ENCODE measurements at places on chromosomes 16 and 17.

DNA sequence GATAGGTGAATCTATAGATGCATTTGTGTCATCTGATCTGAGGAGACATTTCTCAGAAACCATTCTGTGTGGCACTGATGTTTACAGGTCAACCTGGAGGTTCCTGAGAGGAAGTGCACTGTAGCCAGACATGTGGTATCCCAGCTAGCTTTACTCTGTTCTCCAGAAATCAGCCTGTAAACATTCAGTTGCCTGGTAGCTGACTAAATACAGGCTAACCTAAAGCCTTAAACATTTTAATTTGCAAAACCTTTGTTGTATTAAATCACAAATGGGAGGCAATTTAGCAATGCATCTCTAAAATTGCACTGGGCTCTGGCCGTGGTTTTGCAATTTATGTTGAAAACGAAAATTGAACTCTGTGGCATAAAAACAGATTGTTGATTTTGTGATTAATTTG, 207.6 kb downstream of the FTO start:
- no peak for DNase-seq

- DNase-seq: no peak
Measured at GRCh38 chr17:15952916-15953790, 8.2 kb downstream of the ADORA2B start.

DNA sequence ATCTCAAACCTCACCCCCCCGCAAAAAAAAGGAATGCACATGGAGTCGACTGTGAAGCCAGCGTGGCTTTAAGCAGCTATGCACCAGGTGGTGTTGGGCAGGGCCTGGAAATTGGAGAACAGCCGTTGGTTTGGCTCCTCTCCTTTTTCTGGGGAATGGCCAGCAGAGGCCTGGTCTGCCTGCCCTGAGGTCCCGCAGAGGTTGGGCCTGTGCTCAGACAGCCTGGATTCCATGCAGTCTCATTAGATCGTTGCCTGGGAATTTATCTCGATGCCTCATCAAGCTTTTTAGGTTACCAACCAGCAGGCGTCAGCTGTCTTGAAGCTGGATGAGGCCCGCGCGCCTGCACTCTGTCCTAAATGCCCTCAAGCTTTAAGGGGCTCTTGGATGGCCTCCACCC, 9.8 kb downstream of the SLC12A3 start:
- DNase-seq: no peak

- no peak for DNase-seq
Measured at GRCh38 chr17:73575470-73576221, 68.6 kb downstream of the SDK2 start.

DNA sequence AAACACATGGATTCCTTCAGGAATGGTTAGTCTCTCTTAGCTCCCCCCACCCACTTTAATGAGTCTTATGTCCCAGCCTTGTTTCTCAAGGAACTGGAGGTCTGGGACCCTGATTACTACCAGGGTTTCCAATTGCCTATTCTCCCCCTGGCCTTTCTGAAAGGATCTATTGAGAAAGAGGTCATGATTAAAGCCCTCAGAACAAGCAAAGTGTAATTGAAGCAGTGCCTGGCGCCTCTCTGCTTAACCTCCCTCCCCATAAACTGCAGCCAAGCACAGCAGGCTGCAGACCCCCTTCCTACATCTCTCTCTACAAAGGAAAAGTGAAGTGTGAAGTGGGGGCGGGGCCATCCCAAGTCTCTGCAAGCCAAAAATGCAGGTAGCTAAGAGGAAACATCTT, 159.7 kb upstream of the CDH11 start:
- no peak for DNase-seq

- no peak for DNase-seq
Measured at GRCh38 chr17:37742116-37742761, 2.6 kb downstream of the HNF1B start.

GRCh38 chr16:60091529-60091928, 1357.4 kb upstream of the GOT2 start:
- DNase-seq: no peak

GRCh38 chr17:42531455-42532354, 4.3 kb upstream of the NAGLU start:
- peak; percentile 69 for DNase-seq

DNA sequence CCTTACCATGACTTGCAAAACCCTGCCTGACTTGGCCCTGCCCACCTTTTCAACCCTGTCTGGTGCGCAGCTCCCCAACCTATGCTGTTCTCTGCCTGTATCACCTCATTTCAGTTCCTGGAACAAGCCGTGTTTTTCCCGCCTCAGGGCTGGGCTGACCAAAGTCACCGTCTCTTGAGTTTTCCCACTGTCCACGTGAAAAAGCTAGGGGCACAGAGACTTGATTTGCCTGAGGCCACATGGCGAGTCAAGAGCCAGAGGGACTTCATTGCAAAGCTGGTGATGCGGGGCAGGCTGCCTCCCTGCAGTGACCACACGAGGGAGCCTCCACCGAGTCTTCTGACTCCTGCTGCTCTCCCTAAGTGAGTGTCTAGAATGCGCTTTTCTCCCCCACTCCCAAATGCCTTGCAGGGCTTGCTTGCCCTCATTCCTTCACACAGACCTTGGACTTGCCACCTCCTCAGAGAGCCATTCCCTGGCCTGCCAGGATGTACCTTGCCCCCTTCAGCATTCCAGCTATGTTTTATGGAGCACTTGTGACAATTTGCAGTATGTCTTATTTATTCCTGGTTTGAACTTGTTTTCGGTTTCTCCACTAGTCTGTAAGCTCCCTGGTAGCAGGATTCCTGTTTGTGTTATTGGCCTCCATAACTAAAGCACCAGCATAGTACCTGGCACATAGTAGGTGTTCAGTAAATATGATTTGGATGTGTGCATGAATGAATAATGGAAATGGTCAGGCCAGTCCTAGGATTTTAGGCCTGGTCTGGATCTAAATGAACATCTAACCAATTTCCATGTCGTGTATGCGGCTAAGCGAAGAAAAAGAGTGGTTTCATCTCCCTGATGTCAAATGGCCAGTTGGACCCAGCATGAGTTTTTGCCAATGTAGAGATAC, 252.3 kb downstream of the SNX29 start:
- no peak for DNase-seq

GRCh38 chr17:59702304-59702703, 4.9 kb downstream of the PTRH2 start:
- no peak for DNase-seq

GRCh38 chr17:6094453-6094852, 24.3 kb downstream of the WSCD1 start:
- DNase-seq: no peak

GRCh38 chr17:78315355-78316114, 44.3 kb downstream of the SOCS3 start:
- DNase-seq: peak; percentile 88

DNA sequence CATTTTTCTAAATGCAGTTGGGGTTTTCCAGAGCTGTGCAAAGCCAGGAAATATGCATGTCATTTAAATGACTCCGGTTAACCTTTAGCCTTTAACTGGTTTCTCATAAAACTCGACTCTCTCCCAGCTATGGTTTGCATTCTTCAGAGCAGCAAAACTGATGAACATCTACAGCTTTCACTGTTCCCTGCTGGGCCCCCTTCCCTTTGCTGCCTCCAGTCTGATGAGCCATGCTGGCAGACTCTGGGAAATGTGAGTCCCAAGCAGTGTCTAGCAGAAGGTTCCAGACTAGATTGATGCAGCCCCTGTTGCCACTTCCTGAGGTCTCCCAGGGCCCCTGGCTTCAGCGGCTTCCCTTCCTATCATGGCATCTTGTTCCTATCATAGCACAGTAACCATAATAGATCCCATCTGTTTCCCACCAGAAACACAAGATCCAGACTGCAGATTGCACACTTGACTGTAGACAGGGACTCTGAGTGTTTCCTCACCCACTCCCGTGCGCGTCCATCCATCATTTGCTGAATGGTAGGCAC, 135.4 kb downstream of the CLEC16A start:
- DNase-seq: no peak

DNA sequence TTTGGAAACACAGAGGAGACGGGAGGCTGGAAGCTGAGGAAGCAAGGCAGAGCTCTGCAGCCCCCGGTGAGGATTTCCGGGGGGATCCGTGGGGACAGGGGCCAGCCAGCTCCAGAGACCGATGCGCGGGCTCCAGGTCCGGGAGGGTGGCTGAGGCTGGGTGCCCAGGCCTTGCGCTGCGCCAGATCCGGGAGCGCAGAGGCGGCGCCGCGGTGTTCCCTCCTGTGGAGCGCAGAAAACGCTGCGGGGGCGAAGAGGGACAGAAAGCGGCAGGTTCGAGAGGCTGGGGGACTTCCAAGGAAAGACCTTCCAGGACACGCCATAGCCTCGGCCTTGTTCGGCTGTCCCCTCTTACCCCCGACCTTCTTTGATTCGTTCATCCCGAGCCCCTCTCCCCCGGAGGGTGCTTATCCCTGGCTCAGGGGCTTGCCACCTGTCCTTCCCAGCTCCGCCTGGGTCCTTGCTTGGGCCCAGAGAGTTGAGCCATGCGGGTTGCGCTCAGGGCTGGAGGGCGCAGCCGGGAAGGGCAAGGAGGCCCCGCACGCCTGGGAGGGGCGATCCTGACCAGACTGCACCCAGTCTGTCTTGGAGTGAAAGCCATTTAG, 697 bp upstream of the SHISA9 start:
- DNase-seq: no peak

DNA sequence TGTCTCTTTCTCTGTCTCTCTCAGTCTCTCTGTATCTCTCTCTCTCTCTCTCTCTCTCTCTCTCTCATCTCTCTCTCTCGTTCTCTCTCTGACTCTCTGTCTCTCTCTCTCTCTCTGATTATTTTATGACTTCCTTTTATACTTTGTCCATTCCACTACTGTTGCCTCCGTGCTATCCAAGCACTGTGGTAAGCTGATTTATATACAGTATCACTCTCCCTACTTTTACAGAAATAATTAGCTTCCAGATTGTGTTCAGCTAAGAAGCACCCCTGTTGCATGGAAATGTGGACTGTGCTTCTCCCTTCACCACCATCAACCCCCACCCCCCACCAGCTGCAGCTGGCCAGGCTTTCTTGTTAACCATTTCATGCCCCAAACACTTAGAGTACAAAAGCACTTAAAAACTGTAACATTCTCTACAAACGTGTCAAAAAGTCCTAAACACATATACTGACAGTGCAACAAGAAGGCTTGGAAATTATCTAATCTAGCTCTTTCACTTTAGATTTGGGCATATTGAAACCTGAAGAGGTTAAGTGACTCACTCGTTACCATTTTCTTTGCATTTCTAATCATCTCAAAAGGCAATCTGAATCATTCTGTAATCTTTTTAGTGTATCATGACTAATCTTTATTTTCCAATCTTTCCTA, 11.6 kb upstream of the TMEM100 start:
- no peak for DNase-seq

GRCh38 chr17:74864866-74865395, 5.2 kb upstream of the GRIN2C start:
- peak; percentile 88 for DNase-seq

GRCh38 chr16:67112591-67113399, 3.1 kb downstream of the PHAF1 start:
- DNase-seq: no peak

- no peak for DNase-seq
Measured at GRCh38 chr16:84555418-84556196, 51.1 kb upstream of the MEAK7 start.

DNA sequence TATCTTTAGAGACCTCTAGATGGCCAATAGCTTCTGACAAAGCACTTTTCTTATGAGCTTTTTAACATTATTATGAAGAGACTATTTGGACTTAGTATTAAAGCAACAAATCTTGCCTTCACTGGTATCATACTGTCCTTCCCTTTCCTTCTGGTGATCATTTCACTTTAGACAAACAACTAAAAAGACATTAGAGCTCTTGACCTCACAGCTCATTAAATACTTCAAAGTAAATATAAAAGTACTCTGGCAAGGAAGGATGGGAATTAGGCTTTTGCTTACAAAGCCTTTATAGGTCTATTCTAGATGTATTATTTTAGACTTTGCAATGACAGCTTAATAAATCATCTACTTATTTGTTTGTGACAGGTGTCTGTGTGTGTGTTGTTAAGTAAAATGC, 11.1 kb downstream of the STXBP4 start:
- DNase-seq: no peak

DNA sequence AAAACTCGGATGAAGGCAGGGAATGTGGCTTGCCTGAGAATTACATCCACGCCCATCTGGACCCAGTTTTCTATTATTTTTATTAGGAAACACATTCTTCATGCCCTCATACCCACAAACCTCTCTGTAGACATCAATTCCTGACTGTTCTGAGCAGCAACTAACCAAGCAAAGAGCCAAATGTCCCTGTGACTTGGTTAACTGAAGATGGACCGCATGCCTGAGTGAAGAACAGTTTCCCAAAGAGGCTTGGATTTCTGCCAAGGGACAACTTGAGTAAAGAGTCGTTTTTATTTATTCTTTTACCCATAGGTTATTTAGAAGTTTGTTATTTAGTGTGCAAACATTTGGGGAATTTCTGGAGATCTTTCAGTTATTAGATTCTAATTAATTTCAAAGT, 259.8 kb downstream of the GRIN2A start:
- no peak for DNase-seq
